Stimulated activated CD4-positive, alpha-beta T cell treated with anti-CD3 and anti-CD28 coated beads, Interleukin-12 subunit alpha, Interleukin-12 subunit beta, amount 100 ng/mL, for 4 hours (primary cell): ENCODE measurements at places on chromosomes 2 and 18.

GRCh38 chr2:157304811-157305722 lies 20.6 kb downstream of the ERMN start:
- DNase-seq = no peak

DNA sequence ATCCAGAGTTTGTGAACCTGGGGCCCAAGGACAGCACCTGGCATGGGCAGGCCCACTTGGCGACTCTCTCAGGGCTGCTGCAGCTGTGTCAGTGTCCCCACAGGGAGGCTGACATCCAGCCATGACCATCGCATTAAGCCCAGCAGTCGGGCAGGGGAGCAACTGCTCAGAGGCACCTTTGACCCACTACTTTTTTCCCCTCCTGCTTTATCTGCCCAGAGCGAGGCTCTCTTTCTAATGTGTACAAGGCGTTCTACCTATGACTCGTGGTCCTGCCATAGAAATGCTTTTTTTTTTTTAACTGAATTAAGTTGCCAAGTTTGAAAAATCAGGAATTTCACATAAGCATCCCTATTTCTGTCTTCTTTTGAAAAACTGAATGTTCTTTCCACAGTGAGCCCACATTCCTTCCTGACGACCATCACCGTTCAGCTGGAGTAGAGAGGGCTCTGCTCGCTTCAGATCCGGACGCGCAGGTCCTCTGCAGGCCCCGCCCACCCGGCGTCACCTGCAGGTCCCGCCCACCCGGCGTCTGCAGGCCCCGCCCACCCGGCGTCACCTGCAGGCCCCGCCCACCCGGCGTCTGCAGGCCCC lies 403 bp upstream of the CLUL1 start:
- DNase-seq = no peak

GRCh38 chr2:202141329-202141947 lies 68.4 kb downstream of the KIAA2012 start:
- DNase-seq = no peak

- no peak for DNase-seq
Measured at GRCh38 chr2:96197546-96198255, 10.9 kb downstream of the STARD7 start.

DNA sequence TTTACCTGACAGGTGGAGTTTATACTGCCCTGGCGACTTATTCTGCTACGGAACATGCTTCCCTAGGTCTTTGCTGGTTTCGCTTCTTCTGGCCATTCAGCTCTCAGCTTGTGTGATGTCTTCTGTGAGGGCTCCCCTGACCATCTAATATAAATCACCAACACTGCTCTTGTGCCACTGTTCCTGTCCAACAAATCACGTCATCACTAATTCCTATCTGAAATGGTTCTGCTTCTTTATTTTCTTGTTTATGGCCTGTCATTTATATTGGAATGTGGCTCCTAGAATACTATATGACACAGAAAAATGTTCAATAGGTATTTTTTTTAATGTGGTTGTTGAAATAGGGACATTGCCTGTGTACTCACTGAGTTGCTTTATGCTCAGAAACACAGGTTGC lies 171.5 kb downstream of the CD8B2 start:
- DNase-seq = no peak

DNA sequence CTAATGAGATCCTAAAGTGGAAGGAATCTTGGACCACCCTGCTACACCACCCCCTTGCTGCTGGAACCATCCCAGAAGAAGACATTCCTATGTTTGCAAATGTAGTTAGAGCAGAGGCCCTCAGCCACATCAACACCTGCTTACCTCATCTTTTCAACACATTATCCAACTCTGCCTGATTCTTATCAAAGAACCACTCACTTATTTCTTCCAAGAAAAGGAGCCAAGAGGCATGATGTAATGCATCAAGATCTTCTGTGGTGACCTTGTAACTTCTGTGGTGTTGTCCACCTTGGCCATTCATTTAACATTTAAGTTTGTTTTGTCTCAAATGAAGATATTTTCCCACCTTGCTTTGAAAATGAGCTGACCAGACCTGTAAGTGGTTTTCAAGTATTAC lies 338.1 kb downstream of the CTNNA2 start:
- DNase-seq = no peak

- no peak for DNase-seq
Measured at GRCh38 chr18:49716035-49716434, 97.3 kb downstream of the ACAA2 start.

DNA sequence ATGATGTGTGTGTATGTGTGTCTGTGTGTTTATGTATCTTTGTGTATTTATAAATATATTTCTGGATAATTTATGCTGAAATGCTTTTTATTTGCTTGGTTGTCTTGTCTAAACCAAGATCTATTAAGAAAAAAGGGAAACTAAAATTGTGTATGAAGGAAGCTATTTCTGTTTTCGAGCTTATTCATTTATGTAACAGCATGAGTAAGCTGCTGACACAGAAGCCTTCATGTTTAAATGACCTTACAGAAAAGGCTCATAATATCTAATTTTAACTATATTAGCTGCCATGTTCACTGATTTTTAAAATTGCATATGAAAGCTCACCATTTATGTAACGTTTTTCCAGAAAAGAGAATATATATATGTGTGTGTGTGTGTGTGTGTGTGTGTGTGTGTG lies 392.8 kb downstream of the PTH2R start:
- DNase-seq = no peak

DNA sequence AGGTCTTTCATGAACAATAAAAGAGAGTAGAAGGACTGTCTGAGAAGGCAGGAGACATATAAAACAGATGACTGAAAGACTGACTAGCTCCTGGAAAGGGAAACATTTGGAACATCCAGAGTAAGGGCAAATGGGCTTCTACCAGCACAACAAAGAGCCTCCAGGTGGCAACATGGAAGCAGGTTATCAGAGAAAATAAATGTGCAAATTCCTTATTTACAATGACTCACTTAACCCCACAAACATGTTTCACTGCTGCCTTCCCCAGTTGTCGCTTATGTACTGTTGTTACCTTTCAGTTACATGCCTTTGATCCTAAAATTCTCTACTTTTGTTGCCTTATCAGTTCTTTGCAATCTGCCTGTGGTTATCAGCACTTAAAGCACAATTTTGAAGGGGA lies 117.0 kb downstream of the HIBCH start:
- no peak for DNase-seq
